Astrocyte of the spinal cord (primary cell): ENCODE measurements at places on chromosomes 3 and 15.

- DNase-seq: no peak
Observed at GRCh38 chr3:73437828-73438227, 186.9 kb downstream of the PDZRN3 start.

DNA sequence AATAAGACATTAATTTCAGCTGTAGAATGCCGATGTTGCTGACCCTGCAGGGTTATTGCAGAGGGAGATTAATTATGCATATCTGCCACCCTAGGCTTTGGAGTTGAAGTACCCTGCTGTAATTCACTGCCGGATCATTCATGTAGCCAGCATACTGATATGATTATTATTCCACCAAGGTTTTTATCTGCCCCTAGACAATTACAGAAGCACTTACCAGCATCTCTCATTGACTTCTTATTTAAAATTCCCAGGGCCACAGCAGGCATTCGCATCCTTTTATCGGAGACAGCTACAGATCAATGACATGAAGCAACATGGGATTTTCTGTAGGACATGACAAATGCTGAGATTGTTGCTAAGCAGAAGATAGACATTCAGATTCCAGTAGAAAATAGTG, 31.3 kb downstream of the IL1RAP start:
- no peak for DNase-seq

- no peak for DNase-seq
Observed at GRCh38 chr15:31235311-31236183, 91.1 kb upstream of the KLF13 start.

DNA sequence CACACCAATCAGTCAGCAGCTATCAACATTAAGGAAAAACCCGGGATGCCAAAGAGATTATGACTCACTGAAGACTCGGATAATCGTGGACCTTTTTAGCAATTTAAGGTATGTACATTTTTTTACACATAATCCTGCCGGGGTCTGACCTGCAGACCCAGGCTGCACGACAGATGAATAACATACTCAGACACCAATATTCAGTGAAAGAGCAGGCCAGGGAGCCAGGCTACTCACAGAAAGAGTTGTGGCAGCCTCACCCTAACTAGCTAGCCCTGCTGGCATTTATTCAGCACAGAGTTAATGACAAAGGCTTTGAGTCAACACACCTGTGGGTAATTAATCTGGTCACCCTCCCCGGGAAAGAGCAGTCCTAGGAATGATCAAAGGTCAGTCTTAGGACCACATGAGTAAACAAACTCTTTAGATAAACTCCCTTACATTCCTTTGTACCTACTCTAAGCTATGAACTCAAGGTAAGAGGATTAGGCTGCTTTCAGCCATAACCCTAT, 727.5 kb downstream of the TBL1XR1 start:
- DNase-seq: peak; percentile 2

DNA sequence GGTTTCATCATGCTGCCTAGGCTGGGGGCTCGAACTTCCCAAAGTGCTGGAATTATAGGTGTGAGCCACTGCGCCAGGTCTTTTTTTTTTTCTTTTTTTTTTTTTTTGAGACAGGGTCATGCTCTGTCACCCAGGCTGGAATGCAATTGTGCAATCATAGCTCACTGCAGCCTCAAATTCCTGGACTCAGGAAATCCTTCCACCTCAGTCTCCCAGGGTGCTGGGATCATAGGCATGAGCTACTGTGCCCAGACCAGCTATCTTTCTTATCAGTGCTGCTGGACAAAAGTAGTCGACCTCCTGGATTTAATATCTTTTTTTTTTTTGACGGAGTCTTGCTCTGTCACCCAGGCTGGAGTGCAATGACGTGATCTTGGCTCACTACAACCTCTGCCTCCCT, 60.8 kb downstream of the TFDP2 start:
- no peak for DNase-seq

DNA sequence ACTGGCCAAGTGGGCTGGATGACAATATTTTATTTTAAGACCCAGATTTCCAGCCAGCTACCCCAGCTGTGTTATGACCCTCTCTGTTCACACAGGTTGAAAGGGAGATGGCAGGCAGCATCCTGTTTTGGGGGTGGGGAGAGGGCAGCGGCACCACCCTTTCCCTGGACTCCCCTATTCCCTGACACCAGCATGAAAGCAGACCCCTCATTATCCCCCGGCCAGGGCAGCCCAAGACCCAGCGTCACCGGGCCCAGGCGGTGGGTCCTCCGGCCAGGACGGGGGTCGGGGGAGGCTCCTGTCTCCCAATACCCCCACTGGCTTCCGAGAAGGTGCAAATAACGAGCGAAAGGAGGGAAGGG, 127.6 kb upstream of the MEF2A start:
- no peak for DNase-seq

GRCh38 chr3:30399394-30400181, 206.8 kb upstream of the TGFBR2 start:
- peak; percentile 37 for DNase-seq

- no peak for DNase-seq
Observed at GRCh38 chr3:33833408-33834095, 35.1 kb downstream of the PDCD6IP start.
